Spinal cord (tissue), 10 donors: ENCODE measurements at places on chromosomes 6 and 20. TPM values are rescaled to one million over a fixed set of nuclear protein-coding genes. Genes with fewer than 3 reads are reported as not detected.

DNA sequence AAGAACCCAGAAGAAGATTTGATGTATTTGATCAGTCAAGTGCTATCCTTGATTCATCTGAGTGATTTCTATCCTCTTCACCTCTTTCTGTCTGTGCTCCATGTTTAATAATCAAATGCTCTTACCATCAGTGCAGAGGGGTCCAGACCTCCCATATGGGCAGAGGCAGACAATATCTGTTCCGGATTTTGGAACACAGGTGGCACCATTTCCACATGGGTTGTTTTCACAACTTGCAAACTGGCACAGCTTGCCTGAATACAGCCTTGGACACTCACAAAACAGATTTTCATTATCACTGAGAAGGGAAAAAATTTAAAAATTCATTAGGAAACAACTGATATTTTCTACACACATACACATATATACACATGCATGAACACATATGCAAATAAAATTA, 228.5 kb downstream of the PHF3 start:
- DNase-seq = no peak

- DNase-seq = no peak
Observed at GRCh38 chr6:9192405-9192909, 757.1 kb upstream of the SLC35B3 start.

DNA sequence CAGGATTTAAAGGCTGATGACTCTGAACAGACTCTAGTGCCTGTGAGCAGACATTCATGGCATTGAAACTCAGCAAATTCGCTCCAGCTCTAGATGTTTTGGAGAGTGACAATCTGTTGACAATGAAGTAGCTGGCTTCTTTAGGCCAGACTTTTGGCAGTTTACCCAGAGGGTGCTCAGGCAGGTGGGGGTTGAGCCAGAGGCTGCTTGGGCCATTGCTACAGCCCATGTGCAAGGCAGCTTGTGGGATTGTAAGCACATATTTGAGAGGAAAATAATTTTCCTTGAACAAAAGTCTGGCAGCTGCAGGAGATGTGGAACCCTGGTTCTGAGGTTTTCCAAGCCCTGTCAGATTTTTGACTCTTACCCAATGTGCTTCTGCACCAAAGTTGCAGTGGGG, 311.6 kb downstream of the CDC5L start:
- DNase-seq = no peak

GRCh38 chr6:26195924-26196845, 109.0 kb downstream of the HFE start:
- DNase-seq = peak; percentile 3

GRCh38 chr6:98947411-98948292, at the start of gene FBXL4:
Gene FBXL4 (minus strand): TSS chr6:98947946. CDS start chr6:98926988, 20,958 bp downstream.
- DNase-seq = peak; percentile 89

DNA sequence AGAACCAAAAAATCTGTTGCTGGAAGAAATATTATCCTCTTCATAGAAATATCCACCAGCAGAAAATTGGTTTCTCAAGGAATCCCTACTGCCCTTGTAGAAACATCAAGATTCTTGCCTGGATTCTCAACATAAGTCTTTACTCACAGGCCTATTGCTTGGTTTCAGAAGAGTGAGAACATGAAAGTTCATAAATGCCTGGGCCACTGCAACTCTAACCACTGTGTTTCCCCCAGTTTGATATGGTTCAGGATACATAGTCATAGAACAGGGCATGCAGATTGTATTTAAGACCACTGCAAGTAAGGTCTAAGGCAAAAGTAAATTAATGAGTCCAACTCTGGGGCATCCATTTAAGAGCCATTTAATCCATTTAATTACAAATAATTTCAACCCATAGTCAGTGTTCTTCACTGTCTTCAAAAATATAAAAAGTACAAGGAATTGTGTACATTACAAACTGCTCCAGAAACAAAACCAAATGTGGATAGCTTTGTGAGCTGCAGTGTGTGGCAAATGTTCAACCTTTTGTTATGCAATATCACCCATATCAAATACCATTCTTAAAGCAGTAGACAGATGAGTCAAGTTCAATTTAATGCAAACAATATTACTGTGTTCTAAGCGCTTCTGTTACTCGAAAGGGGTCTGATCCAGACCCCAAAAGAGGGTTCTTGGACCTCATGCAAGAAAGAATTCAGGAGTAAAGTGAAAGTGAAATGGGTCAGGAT, 83.3 kb downstream of the OPRM1 start:
- no peak for DNase-seq

- no peak for DNase-seq
Observed at GRCh38 chr6:105713474-105714118, 310.7 kb upstream of the PREP start.

DNA sequence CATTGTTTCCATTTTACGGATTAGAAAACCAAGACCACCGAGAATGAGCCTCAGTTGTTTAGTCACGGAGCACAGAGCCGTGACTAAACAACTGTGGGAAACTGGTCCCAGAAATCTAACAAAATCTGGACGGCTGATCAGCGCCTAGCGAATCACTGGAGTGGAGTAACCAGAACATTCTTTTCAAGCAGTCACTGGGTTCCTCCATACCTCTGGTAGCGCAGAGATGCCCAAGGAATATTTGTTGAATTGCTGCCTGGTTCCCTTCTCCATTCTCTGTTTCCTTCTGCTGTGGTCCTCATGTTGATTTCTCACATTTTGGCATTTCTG, 62.0 kb downstream of the GPX5 start:
- no peak for DNase-seq

- no peak for DNase-seq
Observed at GRCh38 chr6:37258405-37259105, 611 bp upstream of the TMEM217 start.

DNA sequence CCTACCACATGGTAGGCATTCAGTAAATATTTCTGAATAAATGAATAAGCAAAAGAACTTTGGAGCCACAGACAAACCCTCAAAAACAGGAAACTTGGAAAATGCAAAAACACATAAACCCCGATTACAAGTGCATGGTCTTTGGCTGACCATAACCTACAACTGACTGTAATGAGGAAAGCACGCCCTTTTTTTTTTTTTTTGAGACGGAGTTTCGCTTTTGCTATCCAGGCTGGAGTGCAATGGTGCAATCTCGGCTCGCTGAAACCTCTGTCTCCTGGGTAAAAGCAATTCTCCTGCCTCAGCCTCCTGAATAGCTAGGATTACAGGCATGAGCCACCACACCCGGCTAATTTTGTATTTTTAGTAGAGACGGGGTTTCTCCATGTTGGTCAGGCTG, 11.9 kb upstream of the LATS1 start:
- no peak for DNase-seq

DNA sequence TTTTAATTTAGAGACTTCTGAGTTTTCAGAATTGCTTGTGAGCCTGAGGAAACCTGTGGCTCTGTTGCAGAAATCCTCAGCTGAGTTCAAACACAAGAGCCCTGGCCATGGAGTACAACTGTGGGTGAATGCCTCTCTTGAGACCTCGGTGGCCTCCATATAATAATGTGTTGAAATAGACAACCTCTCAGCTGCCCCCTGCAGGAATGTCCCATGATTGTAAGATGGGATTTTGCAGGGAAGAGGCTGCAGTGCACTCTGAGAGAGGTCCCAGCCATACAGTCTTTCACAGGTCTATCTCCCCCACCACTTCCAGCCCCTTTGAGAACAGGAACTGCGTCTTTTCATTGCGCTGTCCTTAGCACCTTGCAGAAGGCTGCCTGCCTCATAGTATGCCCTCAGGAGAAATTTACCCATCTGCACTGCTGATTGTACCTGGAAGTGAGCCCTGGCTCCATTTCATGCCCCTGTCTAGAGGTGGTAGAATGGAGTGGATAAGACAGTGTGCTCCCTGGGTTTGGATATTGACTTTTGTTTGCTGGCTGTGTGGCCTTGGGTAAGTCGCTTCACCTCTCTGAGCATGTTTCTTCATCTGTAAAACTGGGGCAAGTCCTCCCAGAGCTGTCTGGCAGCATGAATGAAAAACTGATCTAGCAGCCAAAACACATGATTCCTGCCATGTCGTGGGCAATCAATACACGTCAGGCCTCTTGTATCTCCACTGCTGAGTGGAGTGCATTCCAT, 16.8 kb upstream of the CDH22 start:
- DNase-seq = no peak

GRCh38 chr6:53009056-53009455, 14.0 kb upstream of the GSTA4 start:
- DNase-seq = no peak

DNA sequence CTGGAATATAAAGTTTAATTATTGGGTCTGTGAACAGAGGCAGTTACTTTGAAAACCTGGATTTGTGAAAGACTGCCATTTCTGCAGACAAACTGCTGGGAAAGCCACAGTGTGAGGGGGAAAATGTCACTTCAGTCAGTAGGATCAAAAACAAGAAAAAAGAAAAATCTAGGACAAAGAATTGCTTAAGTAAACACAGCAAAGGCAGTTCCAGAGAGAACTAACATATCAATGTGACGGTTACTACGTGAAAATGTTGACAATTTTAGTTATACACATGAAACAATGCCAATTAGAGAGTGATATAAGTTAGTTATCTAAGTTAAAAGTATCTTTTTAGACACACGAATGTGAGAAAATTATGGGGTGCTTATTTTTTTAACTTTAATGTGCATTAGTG, 270.4 kb upstream of the RUNX2 start:
- no peak for DNase-seq

DNA sequence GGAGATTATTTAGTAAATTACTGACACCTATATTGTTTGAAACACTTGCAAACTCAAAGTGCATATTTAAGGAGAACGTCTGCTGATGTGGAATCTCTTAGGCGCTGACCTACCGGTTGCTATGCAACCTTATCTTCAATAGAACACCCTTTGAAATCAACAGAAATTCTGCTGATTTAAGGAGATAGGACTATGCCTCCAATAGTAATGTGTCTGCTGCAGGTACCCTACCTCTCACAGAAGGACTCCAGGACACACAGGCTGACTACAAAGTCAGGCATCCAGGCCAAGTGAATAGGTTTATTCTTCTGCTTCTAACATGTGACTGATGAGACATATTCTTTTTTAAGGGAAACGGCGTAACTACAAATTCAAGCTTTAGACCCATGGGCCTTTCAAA, 311.7 kb downstream of the CBLN4 start:
- DNase-seq = no peak

DNA sequence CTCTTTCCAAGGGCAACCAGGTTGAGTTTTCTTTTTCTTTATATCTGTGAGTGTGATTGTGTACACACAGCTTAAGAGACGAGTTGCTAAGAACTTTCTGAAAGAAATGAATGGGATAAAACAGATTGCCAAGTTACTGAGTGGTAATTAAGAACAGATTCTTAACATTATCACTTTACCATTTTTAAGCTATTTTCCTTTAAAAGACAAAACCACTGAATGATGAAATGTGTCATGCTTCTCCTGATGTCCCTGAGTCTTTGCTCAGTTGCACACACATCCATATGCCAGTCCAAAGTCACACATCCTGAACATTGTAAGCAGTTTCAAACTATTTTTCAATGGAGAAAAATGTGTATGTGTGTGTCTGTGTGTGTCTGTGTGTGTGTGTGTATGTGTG, 5.5 kb upstream of the DAAM2 start:
- no peak for DNase-seq

DNA sequence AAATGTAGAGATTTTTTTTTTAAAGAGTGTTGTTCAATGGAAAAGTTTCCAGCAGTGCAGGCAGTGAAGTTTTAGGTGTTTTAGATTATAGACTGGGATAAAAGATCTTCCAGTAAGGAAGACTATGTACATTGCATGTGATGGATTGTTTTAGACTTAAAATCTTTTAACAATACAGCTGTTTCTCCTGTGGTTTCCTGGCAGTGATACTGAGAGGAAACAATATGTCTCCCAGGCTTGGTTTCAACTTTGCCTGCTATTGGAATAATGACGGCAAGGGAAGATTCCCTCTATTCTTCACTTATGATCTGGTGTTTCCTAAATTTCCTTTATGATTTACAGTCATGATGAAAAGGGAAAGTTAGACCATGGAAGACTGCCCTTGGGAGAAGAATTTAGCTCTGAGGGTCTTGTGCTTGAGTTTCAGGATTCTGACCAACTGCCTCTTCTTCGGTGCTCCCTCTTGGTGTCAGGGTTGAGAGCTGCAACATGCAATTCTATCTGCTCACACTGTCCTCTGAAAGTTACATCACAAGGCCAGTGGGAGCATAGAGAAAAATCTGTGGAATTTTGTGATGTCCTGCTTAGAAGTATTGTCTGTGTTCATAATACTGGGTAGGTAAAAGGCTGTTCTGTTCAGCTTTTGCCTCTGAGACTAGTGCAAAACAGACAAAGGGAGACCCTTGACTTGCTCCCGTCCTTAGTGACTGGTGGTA, 262.8 kb upstream of the MAN1A1 start:
- no peak for DNase-seq

DNA sequence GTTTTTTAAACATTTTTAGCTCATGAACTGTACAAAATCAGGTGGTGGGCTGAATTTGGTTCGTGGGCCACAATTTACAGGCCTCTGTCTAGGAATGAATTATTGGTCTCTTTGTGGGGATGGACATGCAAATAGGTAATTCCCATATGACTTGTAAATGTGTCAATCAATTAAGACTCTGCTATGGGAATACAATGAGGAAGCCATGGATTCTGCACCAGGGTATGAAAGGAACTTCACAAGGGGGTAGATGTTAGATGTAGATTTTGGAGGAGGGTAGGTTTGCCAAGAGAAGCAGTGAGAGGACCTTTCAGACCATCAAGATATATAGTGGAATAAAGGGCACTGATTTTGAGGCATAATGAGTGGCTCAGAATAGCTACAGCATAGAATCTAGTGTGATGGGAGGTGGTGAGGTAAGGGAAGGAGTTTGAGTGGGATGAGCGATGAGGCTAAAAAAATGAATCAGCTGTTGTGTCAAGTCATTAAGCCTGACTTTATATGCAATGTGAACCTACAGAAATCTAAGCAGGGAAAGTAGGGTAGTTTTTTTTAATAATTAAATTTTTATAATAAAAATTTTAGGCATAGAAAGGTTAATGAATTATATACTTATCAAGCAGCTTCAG, 32.6 kb upstream of the RNF182 start:
- DNase-seq = no peak

GRCh38 chr20:18197382-18198070, 59.9 kb downstream of the KAT14 start:
- DNase-seq = no peak

GRCh38 chr6:80214436-80215022, 108.1 kb downstream of the BCKDHB start:
- peak; percentile 87 for DNase-seq

- no peak for DNase-seq
Observed at GRCh38 chr6:1763404-1763803, 153.7 kb downstream of the FOXC1 start.

- no peak for DNase-seq
Observed at GRCh38 chr20:34522969-34523871, 7.0 kb downstream of the DYNLRB1 start.

GRCh38 chr20:6029538-6029937, 24.3 kb downstream of the LRRN4 start:
- no peak for DNase-seq

- no peak for DNase-seq
Observed at GRCh38 chr6:41531591-41532582, 14.3 kb upstream of the FOXP4 start.

The C6orf163 gene
- total RNA-seq = 6.5 TPM

The PI16 gene
- 47.4 TPM for total RNA-seq

The SDHAF4 gene
- 28.3 TPM for total RNA-seq

The DLK2 gene
- 4.1 TPM for total RNA-seq

The FOXP4 gene
- 9.0 TPM for total RNA-seq

The NHLRC1 gene
- 3.5 TPM for total RNA-seq

The SLPI gene
- 10.2 TPM for total RNA-seq

The OOEP gene
- total RNA-seq = 0.11 TPM

The LHFPL5 gene
- 0.44 TPM for total RNA-seq

The UBR2 gene
- total RNA-seq = 39.7 TPM

The IL17F gene
- total RNA-seq = not detected

The FAM83C gene
- total RNA-seq = not detected

The TRIM40 gene
- total RNA-seq = not detected

The HEY2 gene
- 16.0 TPM for total RNA-seq

The ZBTB12 gene
- total RNA-seq = 8.6 TPM
